Activated T-cell treated with anti-CD3 and anti-CD28 coated beads, Interleukin-2, amount 50 U/mL, for 1 hour (primary cell): ENCODE measurements at places on chromosomes 6 and 20.

- no peak for DNase-seq
Measured at GRCh38 chr6:73030257-73030656, 195.0 kb downstream of the KHDC1L start.

- DNase-seq, result no peak
Measured at GRCh38 chr6:163750431-163751031, 336.0 kb downstream of the QKI start.

- DNase-seq, result no peak
Measured at GRCh38 chr6:95094751-95095663, 482.3 kb upstream of the MANEA start.

DNA sequence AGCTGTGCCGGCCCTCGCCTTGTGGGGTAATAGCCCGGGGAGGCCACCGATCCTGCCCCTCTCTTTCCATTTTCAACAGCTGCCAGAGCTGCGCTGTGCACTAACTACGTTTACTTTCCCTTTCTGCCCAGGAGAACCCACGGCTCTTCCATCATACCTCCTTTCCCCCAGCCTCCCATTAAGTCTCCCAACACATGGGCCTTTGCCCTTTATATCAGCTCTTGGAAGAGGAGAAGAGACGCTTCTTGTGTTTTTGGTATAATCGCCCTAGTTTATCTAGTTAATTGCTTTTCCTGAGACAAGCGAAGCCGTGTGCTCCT lies 637 bp downstream of the UBR2 start:
- no peak for DNase-seq

GRCh38 chr6:21636876-21637275 lies 43.3 kb downstream of the SOX4 start:
- DNase-seq, result no peak

DNA sequence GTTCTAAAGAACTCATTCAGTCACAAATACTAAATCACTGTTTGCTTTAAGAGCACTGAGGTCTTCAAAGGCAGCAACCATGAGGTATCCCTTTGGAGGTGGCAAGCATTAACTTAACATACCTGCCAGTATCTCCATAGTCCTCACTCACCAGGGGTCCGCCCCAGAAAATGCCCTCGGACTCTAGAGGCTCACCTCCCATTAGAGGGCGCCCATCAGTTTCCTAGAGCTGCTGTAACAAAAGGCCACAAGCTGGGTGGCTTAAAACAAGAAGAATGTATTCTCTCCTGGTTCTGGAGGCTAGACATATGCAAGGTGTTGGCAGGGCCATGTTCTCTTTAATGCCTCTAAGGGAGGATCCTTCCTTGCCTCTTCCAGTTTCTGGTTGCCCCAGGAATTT lies 12.0 kb upstream of the RNGTT start:
- no peak for DNase-seq

DNA sequence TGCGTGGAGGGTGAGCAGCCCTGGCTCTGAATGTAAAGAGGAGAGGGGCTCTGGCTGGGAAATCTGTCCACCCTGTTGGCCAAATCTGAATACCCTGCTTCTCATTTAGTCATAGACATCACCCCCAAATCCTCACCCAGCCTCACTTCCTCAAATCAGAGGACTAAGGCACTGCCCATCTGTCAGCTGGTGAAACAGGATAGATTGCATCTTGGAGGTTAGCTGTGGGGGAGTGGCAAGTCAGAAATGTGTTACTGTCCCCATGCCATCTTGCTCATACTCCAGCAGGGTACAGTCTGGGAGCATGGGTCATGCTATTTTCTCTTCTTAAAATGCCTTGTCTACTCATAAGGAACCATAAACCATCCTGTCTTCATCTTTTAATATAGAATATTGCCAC lies 9.5 kb upstream of the DTNBP1 start:
- no peak for DNase-seq

DNA sequence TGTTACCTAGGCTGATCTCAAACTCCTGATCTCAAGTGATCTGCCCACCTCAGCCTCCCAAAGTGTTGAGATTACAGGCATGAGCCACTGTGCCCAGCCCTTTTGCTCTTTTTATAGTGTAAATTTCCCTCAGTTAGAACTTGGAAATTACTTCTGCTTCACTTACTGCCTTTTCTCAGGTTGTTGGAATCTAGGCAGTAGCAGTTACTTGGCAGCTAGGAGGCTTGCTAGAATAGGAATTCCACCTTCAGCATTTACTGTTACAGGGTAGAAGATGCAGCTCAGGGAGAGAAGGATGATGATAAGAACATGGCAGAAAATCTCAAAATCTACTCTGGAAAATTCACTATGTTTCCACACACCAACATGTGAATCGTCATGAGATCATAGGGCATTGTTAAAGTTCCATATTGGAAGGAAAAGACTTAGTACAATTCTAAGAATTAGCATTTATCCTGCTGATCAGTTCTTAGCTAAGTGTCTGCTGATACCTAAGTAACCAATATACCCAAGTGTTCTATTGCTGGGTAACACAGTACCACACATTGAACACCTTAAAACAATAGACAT lies 182.2 kb downstream of the SLC16A10 start:
- no peak for DNase-seq

DNA sequence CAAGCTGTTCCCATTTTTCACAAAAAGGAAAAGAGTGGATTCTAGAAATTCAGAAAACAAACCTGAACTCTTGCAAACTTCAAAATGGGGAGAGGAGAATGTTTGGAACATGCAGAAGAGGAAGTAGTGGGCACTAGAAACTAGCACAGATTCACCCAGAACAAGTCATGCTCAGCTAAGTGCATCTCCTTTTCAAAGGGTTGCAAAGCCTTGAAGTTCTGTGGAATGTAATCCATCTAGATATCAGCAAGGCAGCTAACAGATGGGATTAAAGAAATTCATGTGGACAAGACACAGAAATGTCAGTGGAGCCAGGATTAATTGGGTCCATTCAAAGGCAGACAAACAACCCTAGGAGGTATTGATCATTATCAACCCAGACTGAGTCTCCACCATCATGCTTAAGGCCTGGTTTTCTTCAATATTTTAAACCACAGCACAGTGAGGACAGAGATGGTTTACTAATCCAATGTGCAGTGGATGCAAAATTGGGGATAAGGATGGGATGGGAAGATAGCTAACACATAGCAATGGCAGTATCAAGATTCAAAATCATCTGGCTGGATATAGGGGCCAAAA lies 31.3 kb downstream of the KCNK5 start:
- DNase-seq, result no peak

GRCh38 chr20:49510562-49511122 lies 28.2 kb upstream of the KCNB1 start:
- no peak for DNase-seq

DNA sequence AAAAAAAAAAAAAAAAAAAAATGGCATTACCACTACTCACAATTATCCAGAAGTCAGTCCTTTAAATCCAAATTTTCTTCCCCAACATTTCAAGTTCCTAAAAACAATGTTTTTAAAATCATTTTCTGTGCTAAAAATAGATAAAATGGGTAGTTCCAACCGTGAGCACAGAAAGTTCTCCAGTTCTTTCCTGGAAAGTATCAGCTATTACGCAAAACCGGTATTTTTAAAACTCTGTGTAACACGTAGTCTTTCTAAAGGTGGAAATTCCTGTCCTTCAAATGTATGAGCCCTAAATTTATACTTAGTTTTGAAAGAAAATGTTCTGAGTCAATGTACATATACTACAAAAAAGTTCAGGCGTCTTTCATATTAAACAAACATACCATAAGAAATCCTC lies 83.5 kb upstream of the SCAF8 start:
- DNase-seq, result no peak

DNA sequence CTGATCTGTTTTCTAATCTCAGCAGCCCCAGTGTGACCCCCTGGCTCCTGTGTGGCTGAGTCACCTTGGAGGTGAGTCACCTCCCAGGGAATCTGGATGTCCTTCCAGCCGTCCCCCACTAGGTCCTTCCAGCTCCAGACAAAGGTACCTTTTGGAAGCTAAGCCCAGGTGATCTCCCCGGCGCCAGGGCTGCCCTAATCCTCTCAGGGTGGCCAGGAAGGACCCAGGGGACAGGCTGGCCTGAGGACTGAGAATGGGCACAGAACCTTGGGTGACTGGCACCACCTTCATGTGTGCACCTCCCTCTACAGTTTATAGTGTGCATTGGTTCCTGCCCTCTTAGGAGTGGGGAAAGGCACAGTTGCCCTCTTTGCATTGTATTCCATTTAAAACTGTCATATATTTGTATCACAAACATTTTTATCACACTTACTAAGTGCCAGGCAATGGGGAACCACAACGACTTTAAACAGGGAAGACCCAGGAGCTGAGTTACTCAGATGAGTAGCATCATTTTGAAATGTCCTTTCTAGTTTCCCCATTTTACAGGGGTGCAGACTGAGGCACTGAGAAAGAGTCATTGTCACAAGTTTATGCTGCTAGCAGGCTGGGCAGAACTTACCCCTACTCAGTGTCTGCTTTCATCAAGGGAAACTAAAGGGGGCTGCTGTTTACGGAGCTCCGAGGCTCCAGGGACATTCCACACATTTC lies 2.6 kb upstream of the BPIFB4 start:
- DNase-seq, result no peak

DNA sequence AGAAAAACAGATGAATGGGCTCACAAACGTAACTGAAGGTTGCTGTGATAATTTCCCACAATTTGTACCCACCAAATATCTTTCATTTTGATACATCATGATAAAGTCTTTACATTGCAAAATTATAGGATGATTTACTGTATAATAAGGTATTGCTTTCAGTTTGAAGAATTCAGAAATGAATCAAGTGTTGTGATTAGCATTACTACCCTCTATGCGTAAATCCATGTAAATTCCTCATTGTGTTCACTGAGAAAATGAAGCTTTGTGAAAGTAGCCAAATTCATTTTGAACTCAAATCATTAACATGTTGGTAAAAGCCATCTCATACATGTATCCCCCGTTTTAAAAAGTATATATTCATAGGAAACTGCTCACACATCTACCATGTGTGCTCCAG lies 379.4 kb downstream of the ESR1 start:
- DNase-seq, result no peak
